ENCODE measurements at places on chromosomes 7 and 10. TPM values are rescaled to one million over a fixed set of nuclear protein-coding genes. Genes with fewer than 3 reads are reported as not detected.

DNA sequence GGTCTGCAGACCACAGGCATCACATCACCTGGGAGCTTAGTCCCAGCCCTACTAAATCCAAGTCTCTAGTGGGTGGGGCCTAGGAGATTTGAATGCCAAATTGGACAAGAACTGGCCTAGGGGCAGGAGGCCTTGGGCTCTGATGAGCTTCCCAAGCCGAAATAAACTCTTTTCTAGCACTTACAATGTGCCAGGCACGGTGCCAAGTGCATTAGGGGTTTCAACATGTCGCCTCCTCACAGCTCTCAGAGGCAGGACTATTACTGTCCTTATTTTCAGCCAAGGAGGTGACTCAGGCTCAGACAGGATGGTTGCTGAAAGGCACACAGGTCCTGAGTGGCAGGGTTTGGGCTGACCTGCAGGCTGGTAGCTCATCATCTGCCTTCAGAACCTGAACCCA, 9.2 kb upstream of the CPA1 start:
- no peak for DNase-seq

GRCh38 chr7:149714081-149714909, 59.1 kb downstream of the ZNF467 start:
- peak; percentile 97 for DNase-seq

DNA sequence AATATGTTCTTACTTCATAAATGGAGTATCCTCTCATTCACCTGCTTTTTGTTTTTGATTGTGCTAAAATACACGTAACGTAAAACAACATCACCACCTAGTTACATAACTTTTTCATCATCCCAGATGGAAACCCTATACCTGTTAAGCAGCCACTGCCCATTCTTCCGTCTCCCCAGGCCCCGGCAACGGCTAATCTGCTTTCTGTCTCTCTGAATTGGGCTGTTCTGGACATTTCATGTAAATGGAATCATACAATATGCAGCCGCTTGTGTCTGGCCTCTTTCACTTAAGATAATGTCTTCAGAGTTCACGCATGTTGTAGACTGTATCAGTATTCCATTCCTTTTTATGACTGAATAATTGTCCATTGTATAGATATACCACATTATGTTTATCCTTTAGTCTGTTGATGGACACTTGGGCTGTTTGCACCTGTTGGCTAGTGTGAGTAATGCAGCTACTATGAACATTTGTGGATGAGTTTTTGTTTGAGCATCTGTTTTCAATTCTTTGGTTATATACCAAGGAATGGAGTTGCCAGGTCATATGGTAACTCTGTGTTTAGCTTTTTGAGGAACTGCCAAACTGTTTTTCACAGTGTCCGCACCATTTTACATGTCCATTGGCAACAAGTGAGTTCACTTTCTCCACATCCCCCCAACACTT, 14.1 kb upstream of the SUN1 start:
- no peak for DNase-seq

DNA sequence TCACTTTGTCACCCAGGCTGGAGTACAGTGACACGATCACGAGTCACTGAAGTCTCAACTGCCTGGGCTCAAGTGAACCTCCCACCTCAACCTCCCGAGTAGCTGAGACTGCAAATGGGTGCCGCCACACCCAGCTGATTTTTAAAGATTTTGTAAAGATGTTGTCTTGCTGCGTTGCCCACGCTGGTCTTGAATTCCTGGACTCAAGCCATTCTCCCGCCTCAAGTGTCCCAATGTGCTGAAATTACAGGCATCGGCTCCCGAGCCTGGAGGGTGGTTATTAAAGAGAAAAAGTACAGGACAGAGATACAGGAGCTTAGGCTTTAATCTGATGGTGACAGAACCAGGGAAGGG, 55.1 kb downstream of the KCTD7 start:
- no peak for DNase-seq

DNA sequence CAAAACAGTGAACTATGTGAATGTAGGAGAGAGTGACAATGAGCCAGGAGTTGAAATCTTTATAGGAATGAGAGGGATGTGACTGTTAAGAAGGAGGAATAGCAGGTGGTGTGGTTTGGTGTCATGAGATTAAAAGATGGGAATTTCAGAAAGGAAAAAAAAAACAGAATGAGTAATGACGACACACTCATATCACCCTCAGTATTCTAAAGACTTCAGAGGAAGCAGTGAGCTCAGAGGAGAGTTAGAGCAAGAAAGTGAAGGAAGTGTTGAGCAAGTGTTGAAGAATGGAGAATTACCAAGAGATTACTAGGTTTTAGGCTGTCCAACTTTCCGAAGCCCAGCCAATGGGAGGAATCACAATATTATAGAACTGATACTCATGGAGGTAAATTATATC, 220.5 kb upstream of the HGF start:
- DNase-seq: no peak

- DNase-seq: no peak
These were observed 317.4 kb downstream of the EXOC4 start for GRCh38 chr7:133570321-133570720.

DNA sequence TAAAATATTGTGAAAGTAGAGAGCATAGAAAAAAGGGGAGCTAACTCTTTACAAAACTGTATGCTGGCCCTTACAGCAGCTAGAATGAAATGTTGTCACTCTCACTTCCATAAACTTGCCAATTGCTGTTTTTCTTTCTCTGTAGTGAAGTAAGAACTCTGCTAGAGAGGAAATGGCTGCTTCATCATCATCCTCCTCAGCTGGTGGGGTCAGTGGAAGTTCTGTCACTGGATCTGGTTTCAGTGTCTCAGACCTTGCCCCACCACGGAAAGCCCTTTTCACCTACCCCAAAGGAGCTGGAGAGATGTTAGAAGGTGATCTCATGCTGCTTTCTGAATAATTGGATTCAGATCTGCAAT, 7.6 kb upstream of the ASCC1 start:
- DNase-seq: no peak

DNA sequence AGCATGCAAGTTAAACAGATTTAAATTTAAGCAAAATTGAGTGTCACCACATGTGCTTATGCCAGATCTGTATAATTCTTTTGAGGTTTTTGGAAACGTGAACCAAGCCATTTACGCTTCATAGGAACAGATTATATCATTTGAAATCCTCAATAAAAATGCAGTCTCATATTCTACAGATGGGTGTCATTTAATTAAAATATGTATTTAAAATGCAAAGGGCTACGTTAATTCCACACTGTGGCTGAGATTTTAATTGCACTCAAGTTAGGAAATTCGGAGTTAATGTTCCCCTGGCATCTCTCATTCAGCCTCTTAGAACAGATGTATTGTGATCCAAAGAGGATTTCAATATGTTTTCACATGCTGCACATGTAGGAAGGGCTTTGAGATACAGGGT, 164.5 kb upstream of the LRGUK start:
- no peak for DNase-seq

DNA sequence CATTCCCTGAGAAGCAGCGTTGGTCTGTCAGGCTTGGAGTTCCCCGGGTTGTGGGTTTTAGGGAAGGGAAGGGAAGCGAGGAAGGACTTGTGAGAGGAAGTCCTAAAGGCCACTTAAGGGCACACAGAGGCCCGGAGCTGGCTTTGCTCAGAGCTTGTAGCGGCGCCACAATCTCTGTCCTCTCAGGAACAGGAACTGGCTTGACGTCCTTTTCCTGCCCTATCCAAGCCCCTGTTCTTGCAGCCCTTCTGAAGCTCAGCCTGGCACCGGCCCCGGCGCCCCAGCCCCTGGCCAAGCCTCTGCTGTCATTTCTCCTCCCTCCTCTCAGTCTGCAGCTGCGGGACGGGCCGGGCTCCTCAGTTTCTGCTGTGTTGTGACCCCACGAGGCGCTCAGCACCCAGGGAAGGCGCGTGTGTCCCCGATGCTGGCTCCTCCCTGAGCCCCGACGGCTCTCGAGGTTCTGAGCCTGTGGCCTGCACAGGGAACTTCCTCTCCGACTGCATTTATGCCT, at the start of gene GIMAP8:
Gene GIMAP8, plus strand, starts transcription at position 140 of the 511 bp plus-strand sequence. CDS start 16,069 bp downstream, outside the sequence.
- peak; percentile 89 for DNase-seq

- DNase-seq: no peak
These were observed 101.1 kb downstream of the RAMP3 start for GRCh38 chr7:45258533-45259226.

Gene VOPP1
- total RNA-seq: 32.0 TPM

Gene CALHM1
- not detected for total RNA-seq

Gene ADCYAP1R1
- total RNA-seq: 1.4 TPM
